ENCODE measurements at places on chromosomes 3 and 15. TPM values are rescaled to one million over a fixed set of nuclear protein-coding genes. Genes with fewer than 3 reads are reported as not detected.

DNA sequence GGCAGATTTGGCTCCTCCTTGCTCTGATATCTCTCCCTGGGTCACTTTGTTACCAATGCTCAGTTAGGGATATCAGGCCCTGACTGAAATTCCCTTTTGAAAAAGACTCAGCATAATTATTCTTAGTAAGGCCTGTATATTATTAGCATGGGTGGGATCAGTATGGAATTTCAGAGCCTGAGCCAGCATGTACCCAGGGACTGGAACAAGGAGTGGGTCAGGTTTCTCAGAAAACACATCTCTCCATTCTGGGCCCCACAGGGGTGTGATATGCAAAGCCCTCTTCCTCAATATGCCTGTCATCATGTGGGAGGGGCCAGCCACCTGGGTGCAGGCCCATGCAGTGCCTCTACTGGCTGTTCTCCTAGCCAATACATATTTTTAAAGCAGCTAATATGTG lies 423.2 kb downstream of the EPHB1 start:
- no peak for DNase-seq

- no peak for DNase-seq
Measured at GRCh38 chr3:177703788-177704187, 506.5 kb upstream of the TBL1XR1 start.

- no peak for DNase-seq
Measured at GRCh38 chr3:45955706-45956105, 12.4 kb downstream of the CXCR6 start.

- DNase-seq = peak; percentile 63
Measured at GRCh38 chr15:70488002-70488605, 275.3 kb downstream of the UACA start.

TEX55 gene
- total RNA-seq = not detected

DNA sequence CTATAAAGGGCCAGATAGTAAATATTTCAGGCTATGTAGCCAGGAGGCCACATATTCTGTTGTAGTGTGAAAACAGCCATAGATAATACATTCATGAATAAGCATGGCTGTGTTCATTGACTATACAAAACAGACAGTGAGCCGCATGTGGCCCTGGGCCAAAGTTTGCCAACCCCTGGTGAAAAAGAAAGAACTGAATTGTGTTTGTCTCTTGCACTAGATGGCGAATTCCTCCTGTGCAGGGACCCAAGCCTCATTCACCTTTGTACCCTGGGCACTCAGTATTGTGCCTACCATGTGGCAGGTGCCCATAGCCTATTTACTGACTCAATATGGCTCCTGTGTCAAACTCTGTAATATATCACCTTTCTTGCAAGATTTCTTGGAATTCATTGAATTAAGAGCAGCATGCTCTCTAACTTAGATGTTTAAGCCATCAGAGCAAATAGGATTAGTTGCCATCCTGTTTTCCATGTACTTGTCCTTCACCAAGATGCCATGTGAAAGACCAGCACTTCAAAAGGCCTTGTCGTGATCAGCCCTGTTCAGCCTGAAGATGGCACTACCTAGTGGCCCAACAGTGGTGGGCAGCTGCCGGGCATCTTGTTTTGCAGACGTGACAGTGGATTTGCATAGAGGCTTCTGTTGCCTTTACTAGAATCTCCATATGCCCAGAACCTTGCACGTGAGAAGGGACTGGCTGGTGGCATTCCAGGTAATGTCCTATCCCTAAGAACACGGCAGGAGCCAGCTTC lies 50.9 kb upstream of the CMTM7 start:
- no peak for DNase-seq

DNA sequence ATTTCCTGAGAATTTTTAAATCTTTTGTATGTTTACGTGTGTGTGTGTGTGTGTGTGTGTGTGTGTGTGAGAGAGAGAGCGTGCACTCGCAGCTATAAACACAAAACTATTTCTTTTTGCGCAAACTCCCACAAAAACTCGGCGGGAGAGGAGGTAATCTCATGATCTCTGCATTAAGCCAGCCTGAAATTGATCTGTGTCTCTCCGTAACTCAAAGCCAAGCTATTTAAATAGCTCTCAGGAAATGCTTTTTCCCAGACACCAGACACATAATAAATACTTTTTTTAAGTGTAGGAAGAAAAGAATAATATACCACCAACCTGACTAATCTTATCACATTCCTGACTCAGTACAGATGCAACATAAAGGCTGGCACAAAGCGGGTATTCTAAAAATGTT lies 226.8 kb downstream of the MAGI1 start:
- no peak for DNase-seq

CA12 gene
- total RNA-seq = not detected

GRCh38 chr15:51752888-51753287 lies 1.5 kb downstream of the TMOD2 start:
- no peak for DNase-seq

GP9 gene
- total RNA-seq = not detected

- no peak for DNase-seq
Measured at GRCh38 chr15:100256970-100257650, 84.7 kb downstream of the ADAMTS17 start.

- DNase-seq = no peak
Measured at GRCh38 chr3:159829539-159830227, 159.0 kb upstream of the IL12A start.

ZMYND10 gene
- 1.3 TPM for total RNA-seq

GRCh38 chr3:65945953-65946352 lies 92.8 kb downstream of the MAGI1 start:
- DNase-seq = no peak

DNA sequence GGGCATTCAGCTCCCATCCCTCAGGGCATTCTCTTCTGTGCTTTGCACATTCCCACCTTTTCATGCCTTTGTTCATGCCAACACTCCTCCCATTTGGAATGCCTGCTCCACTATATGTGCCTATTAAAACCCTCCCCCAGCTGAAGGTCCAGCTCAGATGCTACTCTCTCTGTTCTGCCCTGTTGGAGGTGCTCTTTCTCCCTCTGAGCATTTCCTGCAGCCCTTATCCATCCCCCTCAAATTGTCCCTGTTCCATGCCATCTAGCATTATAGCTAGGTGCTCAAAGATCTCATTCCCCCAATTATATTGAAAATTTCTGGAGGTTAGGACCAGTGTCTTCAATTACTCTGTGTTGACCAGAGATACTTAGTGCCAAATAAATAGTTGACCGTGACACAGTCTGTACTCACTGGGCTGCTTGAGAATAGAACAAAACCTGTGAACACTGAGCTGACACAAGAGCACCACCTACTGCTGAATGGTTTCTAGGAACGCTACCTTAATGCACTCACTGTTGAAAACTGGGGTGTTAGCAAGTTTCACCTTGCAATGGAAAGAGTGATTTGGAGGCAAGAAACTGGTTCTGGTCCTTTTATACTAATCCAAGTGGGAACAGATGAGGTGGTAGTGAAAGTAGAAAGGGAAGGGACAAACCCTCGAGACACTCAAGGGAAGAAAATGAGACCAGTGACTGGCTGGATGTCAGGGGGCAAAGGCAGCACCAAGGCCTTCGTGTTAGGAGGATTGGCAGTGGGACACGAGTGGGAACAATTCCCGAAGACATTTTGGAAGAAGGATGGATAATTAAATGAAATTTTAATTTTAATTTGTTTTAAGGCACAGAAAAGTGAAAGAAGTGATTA lies 289.8 kb upstream of the ROPN1 start:
- no peak for DNase-seq

DNA sequence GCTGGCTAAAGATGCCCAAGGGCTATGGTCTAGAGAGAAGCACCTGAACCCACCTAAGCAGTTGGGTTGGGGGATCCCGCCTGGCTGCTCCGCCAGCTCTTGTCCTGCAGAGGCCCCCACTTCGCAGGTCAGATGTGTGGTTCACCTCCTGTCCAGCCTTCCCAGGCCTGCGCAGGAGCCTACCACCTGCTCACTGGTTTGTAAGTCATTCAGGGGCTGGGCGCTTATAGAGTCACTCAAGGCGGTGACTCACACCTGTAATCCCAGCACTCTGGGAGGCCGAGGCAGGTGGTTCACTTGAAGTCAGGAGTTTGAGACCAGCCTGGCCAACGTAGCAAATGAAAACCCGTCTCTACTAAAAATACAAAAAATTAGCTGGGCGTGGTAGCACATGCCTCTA lies 3.9 kb upstream of the FURIN start:
- DNase-seq = no peak

FANCD2OS gene
- total RNA-seq = not detected

SPRED1 gene
- total RNA-seq = 1.2 TPM

DNA sequence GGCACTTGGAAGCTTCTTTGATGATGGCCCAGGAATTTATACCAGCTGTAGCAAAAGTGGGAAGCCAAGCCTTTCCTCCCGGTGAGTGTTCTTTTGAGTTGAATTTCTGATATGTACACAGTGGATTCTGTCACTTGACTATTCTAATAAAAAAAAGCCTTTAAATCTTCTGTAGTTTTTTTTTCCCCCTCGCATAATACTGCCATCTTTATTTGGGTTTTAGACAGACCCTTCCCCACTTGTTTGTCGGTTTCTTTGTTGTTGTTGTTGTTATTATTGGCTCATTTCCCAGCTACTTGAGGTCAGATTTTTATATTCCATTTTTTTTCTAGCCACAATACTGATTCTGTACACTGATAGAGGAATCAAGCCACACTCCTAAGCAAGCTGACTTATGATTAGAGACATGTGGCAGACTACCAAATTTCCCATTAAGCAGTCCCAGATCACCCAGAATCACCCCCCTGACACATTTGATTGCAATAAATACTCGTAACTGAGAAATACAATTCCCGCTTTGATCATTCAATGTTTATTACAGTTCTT lies 122.4 kb upstream of the IL12A start:
- DNase-seq = no peak

- no peak for DNase-seq
Measured at GRCh38 chr3:132709761-132710160, 12.4 kb downstream of the NPHP3 start.

- no peak for DNase-seq
Measured at GRCh38 chr3:170062068-170062467, 24.3 kb downstream of the GPR160 start.

- no peak for DNase-seq
Measured at GRCh38 chr3:150635526-150635925, 32.4 kb downstream of the SELENOT start.

DNA sequence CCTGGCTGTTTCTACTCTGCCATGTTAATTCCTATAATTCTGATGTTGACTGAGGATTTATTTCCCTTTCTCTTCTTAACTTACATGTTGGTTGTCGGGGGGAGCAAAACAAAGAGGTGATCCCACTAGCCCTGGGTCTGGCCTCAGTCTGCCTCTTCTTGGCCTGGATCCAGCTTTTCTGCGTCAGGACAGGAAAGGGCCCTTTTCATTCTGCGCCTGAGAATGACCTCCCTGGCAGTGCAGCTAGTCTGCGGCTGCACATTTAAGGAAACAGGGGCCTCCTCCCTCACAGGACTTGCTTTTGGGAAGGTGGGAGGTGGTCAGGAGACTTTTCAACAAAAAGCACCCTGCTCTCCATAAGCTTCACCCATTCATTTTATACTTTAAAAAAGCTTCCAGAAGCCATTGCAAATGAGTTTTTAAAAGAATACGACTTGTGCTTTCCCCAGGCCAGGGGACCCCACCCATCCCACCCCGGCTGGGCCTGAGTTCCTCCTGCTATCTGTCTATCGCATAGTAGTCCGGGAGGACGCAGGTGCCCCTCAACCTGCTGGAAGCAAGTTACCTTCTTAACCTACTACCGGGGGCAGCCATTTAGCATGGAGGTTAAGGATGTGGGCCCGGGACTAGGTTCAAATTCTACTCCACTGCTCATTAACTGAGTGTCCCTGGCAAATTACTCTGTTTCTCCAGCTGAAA lies 21.3 kb upstream of the EHD4 start:
- DNase-seq = no peak

CFAP91 gene
- total RNA-seq = 0.64 TPM

PLIN1 gene
- 0.50 TPM for total RNA-seq

GRCh38 chr15:71705151-71705550 lies 105.2 kb upstream of the NR2E3 start:
- DNase-seq = no peak

All from CD8-positive, alpha-beta memory T cell (primary cell).